ENCODE measurements at places on chromosomes 7 and 10.

GRCh38 chr7:12258074-12258473, 47.0 kb downstream of the TMEM106B start:
- DNase-seq = no peak

- no peak for DNase-seq
These were observed 108.3 kb upstream of the MEOX2 start for GRCh38 chr7:15794801-15795200.

DNA sequence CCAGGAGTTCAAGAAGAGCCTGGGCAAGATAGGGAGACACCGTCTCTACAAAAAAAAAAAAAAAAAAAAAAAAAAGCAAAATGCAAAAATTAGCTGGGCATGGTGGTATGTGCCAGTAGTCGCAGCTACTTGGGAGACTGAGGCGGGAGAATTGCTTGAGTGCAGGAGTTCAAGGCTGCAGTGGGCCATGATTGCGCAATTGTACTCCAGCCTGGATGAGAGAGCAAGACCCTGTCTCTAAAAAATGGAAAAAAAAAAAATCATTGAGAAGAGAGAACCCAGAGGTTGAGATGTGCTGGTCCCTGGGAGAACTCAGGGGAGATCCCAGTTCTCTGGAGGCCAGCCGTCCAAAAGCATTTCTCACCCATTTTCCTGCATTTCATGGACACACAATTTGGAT, 95.2 kb downstream of the GALNT17 start:
- no peak for DNase-seq

DNA sequence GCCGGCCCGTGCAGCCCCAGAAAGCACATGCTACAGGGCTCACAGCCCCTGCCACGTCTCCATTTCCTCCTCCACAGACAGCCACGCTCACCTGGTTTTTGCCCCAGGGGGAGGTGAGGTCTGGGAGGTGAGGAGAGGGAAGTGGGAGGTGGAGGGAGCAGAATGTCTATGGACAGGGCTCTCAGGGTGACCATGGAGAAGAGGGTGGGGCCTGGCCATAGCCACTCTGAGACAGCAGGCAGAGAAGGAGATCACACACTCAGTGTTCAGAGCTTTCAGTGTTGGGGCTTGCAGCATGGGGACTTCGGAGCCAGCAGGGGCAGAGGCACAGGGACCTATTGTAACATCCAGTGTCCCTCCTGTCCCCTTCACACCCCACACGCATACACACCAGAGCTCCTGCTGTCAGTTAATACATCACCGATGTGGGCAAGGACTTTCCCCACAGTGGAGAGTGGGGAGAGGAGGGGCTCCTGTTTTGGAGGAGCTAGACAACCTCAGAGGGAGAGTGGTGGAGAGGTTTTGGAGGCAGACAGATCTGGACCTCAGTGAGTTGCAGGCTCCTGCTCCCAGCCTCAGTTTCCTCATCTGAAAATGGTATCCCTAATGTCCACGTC, 14.4 kb downstream of the WDFY4 start:
- no peak for DNase-seq

DNA sequence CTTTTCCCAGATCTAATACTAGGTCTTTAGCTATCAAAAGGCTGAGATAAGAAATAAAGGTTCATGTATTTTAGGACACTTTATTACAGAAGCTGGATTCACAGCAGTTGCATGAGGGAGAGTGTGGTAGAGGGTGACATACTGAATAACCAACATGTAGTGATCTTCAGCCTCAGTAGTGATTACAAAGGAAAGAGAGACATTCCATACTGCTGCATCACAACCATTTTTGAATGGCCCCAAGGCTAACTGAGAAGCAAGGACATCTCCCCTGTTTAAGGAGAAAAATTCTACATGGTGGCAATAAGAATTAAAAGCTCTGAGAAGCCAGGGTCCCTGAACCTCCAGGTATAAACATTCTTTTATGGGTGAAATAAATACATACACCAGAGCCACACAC, 35.3 kb downstream of the COG5 start:
- DNase-seq = no peak

DNA sequence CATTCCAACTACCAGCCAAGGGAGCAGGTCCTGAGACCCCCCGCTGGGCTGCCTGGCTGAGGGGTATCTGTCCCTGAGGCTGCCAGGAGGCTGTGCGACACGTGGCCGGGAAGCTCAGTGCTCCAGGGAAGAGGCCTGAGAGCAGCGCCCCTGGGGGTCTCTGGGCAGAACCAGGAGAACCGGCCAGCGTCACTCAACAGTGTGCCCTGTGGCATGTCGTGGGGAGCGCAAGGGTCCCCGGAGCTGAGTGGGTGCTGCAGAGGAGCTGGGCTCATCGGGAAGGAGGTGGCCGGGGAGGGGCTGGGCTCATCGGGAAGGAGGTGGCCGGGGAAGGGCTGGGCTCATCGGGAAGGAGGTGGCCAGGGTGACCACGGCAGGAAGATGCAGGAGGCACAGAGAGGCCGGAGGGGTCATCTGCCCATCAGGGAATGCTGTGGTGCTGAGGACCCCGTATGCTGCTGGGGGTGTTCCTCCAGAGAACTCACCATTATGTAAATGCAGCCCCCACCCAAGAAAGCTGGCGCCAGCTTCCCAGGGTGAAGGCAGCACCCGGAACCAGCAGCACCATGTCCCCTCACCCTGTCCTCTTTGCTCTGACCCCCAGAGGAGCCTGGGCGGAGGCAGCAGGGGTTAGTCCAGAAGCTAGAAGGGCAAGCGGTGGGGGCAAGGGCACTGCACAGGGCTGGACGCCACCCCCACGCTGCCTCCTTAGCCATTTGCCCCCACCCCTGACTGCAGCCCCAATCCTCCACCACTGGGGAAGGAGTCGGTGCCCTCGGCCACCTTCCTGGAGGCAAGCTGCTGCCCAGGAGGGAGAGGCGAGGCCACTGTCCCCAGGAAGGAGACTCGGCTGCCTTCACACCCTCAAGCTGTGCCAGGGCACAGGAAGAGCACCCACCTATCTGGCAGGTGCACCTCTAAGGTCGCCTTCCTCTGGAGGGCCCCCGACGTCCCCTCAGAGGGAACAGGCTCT, 33.3 kb downstream of the CALML3 start:
- no peak for DNase-seq

DNA sequence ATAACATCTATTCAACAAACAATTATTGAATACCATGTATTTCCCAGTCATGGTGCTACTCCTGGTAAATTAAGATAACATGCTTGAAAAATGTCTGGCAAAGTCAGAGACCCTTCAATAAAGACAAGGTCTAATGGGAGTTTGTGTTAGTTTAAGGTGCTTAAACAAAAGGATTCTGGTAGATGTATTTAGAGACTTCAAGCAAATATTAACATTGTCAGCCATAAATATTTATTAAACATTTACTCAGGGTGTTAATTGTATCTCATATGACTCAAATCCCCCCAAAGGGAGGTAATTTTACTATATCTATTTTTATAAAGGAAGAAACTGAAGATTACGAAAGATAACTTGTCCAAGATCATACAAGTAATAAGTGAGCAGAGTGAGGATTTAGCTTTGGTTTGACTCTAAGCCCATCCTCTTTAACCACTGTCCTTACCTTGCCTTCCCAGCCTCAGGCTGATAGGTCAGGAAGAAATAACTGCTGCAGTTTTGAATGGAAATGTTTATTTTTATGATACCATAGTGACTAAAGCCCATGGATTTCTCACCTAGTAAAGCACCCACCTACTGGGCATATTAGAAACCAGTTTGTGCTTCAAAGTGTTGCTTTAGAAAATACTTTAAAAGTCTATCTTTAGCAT, 215.4 kb downstream of the COBL start:
- no peak for DNase-seq

DNA sequence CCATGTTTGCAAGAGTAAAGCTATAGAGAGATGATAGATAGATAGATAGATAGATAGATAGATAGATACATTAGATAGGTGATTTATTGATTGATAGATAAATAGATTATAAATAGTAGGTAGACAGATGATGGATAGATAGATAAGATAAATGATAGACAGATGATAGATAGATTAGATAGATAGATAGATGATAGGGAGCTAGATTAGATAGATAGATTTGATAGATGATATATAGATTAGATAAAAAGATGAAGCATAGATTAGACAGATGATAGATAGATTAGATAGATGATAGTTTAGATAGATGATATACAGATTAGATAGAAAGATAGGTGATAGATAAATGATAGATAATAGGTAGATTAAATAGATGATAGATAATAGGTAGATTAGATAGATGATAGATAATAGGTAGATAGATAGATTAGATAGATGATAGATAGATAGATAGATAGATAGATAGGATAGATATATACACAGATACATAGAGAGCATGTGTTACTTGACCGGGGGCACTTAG, 243.3 kb upstream of the FOXK1 start:
- DNase-seq = no peak

- no peak for DNase-seq
These were observed 1.8 kb downstream of the KIAA1549 start for GRCh38 chr7:138979226-138979979.

- no peak for DNase-seq
These were observed 779 bp upstream of the ADCK2 start for GRCh38 chr7:140671966-140672365.

- DNase-seq = no peak
These were observed 236.5 kb downstream of the RELN start for GRCh38 chr7:103752995-103753394.

- no peak for DNase-seq
These were observed 165.0 kb downstream of the RGS10 start for GRCh38 chr10:119377451-119377957.

DNA sequence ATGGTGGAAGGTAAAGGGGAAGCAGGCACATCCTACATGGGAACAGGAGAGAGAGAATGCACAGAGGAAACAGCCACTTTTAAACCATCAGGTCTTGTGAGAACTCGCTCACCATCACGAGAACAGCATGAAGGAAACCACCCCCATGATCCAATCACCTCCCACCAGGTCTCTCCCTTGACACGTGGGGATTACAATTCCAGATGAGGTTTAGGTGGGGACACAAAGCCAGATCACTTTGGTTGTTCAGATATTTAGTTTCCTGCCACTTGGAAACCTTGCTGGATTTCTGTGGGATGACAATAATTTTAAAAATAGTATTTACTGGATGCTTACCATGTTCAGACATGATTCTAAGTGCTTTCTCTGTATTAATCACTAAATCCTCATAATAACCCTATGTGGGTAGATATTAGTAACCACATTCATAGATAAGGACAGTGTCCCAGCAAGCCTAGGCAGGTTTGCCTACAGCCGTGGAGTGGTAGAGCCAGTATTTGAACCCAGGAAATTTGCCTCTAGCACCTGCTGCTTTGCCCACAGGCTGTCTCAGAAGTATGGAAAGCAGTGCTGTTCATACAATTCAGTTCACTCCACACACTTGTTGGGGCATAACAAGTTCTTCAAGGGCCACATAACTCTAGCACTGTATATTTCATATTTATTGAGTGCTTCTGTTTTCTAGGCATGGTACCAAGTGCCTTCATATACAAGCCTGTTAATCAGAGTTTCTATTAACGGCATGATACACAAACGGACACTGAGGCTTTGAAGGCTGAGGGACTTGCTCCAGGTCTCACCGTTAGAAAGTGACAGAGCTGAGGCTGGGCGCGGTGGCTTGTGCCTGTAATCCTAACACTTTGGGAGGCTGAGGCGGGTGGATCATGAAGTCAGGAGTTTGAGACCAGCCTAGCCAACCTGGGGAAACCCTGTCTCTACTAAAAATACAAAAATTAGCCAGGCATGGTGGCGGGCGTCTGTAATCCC, 8.3 kb downstream of the TLL2 start:
- DNase-seq = no peak

DNA sequence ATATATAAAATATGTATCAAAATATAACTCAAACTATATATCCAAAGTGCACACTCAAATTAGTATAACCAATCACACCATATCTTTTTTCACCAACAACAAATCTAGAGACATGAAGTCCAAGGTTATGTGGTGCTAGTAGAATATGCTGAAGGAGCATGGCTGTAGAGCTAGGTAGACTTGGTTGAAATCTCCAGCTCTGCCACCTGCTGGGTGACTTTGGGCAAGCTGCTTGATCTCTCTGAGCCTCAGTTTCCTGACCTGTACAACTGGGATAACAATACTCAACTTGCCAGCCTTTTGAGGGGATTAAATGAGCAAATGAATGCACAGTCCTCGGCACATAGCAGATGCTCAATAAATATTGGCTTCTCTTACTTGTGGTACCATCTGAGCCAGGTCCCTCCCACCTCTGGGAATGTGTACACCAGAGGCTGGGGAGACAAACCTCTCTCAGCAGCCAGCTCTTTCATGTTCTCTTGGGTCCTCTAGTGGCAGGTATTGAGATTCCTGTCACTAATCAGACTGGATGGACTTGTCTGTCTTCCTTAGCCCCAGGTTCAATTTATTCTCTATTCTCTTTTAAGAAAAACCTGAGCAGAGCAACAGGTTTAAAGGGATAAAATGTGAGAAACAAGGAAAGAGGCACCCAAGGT, 94.3 kb upstream of the PDE1C start:
- no peak for DNase-seq

GRCh38 chr10:124087672-124088634, 5.4 kb downstream of the CHST15 start:
- DNase-seq = no peak

- DNase-seq = no peak
These were observed 209.0 kb downstream of the CACNA2D1 start for GRCh38 chr7:82234457-82235049.

DNA sequence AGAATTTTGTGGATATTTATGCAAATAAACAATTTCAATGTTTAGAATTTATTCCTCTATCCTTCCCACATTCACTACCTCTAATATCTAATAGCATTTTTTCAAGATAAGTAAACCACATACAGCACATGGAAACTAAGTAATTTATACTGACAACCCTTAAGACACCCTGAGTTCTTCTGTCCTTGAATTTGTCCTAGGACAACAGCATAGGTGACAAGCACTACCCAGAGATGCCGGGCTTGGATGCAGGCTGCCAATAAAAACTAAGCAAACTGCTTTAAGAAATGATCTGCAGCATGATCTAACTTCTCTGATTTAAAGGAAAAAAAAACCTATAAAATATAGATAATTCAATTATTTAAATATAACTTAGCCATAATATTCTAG, 22.7 kb downstream of the NT5C3A start:
- DNase-seq = no peak

DNA sequence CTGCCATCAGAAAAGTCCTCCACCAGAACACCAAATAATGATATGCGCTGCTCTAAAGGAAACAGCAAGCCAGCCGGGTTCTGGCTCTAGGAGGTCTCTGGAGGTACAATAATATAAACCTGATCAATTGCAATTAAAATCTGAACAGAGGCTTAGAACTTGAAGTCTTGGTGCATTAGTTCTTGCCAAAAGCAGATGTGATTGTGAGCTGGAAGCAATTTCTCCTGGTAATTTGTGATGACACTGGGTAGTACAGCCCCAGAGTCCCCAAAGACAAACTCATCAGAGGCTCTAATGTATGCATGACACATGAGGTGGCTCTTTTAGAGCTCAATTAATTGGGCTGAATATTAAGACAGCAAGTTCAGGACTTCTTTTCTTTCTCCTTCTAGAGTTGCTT, 3.3 kb downstream of the ETV1 start:
- DNase-seq = no peak

- DNase-seq = no peak
These were observed 37.4 kb upstream of the ITGB8 start for GRCh38 chr7:20293336-20293735.

- DNase-seq = no peak
These were observed 60.2 kb downstream of the MPP7 start for GRCh38 chr10:28242555-28243204.
